ENCODE measurements at places on chromosomes 11 and 22. TPM values are rescaled to one million over a fixed set of nuclear protein-coding genes. Genes with fewer than 3 reads are reported as not detected.

Gene HBG1
- total RNA-seq, result not detected

Gene OR52M1
- not detected for total RNA-seq

Gene OR52B2
- total RNA-seq, result not detected

Gene MN1
- 16.2 TPM for total RNA-seq

Gene MUC5AC
- under 0.01 TPM for total RNA-seq

Gene OR5A1
- not detected for total RNA-seq

DNA sequence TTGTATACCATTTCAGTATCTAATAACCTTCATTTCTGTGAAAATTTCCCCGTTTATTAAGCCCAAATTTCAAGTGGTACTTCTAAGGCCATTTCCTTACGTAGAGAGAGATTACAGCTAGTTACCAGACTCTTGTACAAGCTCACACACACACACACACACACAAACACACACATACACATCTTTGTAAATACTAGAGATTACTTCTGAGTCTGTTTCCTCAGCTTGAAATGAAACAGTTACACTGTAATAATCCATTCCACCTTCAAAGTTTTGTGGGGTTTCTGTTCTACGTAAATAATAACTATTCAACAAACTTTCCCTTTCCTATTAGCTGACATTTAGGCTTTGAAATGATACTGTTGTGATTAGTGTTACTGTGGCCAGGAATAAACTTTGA is 6.2 kb downstream of the POGLUT3 start:
- H3K4me3 ChIP-seq, result no peak overlapping the region
- no peaks in the 10 kb centered on the region for H3K27me3 ChIP-seq
- H3K27ac ChIP-seq, result no peak overlapping the region
- no peak for DNase-seq

DNA sequence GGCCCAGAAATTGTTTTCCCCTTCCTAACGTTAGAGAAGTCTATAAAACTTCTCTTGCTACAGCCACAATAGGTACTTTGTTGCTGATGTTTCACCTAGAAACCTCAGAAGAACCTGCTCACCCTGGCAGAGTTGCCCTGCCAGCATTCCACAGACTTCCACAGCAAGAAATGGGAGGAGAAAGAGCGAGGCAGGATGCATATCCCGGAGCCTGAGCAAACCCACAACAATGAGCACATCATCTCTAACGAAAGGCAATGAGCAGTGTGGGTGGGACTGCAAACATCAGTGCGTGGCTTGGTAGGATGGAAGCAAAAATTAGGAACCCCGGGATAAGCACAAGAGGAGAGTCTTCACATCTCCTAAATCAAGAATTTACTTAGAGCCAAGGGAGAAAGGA is 892.3 kb downstream of the OPCML start:
- no peak overlapping the region for H3K4me3 ChIP-seq
- no peaks in the 10 kb centered on the region for H3K4me1 ChIP-seq
- H3K27ac ChIP-seq, result no peak overlapping the region
- H3K27me3 ChIP-seq, result no peaks in the 10 kb centered on the region
- H3K36me3 ChIP-seq, result no peaks in the 10 kb centered on the region
- peak; percentile 75 for DNase-seq

DNA sequence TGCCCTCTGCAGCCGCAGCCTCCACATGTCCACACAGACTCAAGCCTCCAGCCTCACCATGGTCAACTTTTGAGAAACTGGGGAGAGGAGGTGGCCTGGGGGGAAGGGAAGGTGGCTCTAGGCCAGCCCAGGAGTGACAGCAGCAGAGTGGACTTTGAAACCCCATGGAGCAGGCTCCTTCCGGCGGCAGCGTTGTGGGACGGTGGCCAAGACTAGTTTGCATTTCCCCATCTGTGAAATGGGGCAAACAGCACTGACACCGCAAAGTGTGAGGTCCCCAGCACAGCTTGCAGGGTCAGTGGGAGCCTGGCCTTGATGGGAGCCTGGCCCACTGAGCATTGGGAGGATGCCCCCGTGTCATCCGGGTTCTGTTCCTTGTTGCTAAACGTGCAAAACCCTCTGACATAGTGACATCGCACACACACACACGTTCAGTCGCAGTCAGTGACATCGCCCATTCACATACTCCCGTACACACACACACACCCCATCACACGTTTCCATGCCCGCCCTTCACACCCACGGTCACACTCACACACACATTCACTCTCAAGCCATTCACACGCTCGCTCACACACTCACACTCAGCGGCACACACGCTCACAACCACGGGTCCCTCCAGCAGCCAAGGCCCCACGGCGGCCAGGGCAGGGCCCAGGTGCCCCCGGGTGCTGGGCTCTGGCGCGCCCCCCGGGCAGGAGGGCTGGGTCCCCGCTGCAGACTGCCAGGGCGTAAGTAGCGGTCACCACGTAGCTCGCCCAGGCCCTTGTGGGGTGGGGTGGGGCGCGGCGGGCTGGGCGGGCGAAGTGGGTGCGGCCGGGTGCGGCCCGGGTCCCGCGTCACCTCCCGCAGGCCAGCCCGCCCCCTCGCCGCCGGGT is 585 bp downstream of the CYB5R3 start:
- no peak for DNase-seq
- peak overlapping the region; percentile 98 for H3K27ac ChIP-seq
- H3K36me3 ChIP-seq, result no peaks in the 10 kb centered on the region
- H3K4me3 ChIP-seq, result peak overlapping the region; percentile 89
- H3K4me1 ChIP-seq, result peaks cover 58% of the 10 kb centered on the region

DNA sequence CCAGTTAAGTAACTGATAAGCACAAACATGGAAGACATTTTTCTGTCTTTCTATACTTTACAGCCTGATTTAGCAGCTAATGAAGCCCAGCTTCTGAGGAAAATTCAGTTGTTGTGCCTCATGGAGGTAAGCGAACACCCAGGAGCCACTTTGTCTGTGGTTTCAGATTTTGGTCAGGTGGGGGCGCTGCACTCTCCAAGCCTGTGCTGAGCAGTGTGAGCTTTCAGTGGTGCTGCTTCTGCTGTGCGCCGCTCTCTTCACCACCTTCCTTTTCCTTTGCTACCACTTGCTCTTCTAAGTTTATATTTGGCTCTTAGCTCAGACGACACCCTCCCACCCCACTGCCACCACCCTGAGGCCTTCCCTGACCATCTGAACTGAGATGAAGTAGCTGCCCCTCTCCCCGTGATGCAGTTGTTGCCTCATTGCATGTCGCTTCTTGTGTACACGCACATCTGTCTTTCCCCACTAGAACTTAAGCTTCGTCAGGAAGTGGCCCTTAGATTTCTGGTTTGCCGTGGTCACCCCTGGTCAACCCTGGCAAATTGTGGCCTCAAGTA is 14.0 kb downstream of the PSMD13 start:
- peak overlapping the region; percentile 11 for H3K27ac ChIP-seq
- no peak overlapping the region for H3K4me3 ChIP-seq
- H3K4me1 ChIP-seq, result no peaks in the 10 kb centered on the region
- no peaks in the 10 kb centered on the region for H3K27me3 ChIP-seq
- DNase-seq, result no peak

DNA sequence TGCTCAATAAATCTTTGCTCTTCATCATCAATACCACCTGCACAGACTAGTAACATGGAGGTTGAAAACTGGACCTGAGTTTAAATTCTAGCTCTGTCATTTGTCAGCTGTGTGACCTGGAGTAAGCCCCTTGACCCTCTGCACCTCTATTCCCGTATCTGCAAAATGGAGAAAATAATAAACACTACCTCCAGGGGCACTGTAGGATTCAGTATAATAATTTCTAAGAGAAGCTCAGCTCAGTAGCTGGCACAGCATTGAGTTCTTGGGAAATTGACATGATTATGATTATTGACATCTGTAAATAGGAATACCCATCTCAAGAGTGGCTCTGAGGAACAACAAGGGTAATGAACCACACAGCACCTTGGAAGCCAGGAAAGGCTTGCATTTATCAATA is 78.4 kb downstream of the MN1 start:
- peaks cover 32% of the 10 kb centered on the region for H3K4me1 ChIP-seq
- no peaks in the 10 kb centered on the region for H3K36me3 ChIP-seq
- no peak overlapping the region for H3K27ac ChIP-seq

- H3K36me3 ChIP-seq, result peaks cover 52% of the 10 kb centered on the region
- no peak for DNase-seq
- no peak overlapping the region for H3K4me3 ChIP-seq
- no peaks in the 10 kb centered on the region for H3K27me3 ChIP-seq
These were observed 222.0 kb downstream of the DBX1 start for GRCh38 chr11:19938169-19938856.

DNA sequence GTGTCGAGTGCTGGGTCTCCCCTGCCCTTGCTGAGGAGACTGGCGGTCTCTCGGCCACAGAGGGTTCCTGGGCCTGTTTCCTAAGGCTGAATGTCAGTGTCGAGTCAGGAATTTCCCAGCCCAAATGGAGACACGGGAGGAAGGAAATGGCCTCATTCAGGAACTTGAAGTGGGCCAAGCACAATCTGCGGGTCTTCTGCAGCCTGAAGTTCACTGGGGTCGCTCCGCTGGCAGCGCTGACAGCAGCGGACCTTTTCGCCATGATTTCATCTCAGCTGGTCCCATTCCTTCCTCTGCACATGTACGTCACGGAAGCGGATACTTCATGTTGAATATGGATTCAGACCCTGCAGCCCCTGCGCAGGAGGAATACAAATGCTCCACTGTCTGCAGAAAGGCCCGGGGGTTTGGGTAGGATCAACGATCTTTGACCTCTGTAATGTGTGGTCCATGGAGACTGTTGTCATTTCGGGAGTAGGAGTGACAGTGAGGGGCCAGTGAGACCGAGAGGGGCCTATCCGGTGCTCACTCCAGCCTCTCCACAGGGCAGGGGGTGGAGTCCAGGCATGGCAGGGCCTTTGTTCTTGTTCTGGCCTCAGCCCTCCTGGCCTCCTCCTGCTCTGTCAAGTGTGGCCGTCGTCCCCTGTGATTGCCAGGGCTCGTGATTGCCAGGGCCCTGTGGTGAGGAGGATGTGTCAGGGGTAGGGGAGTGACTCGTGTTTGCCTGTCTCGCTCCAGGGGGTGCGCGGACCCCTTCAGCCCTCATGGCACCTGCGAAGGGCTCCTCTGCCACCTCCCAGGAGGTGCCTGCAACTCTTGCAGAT is 402.3 kb downstream of the TBC1D22A start:
- H3K27ac ChIP-seq, result no peak overlapping the region
- H3K27me3 ChIP-seq, result no peaks in the 10 kb centered on the region
- peaks cover 17% of the 10 kb centered on the region for H3K36me3 ChIP-seq
- H3K4me1 ChIP-seq, result peaks cover 3% of the 10 kb centered on the region
- H3K4me3 ChIP-seq, result no peak overlapping the region

DNA sequence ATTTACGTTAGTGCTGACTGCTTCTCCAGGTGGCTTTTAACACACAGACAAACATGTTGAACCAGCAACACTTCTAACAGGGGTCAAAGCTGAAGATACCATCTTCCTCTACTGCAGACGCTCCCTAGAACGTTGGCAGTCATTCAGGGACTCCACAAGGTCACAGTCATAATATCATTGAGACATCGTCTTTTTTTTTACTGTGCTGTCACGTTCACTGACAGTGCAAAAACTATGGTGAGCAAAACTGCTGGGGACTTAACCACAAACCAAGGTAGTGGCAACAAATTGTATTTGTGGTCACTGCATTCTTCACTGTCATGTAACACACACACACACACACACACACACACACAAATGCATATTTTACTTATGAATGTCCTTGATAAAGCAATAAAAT is 244.9 kb downstream of the CASP12 start:
- no peak overlapping the region for H3K27ac ChIP-seq
- H3K4me1 ChIP-seq, result no peaks in the 10 kb centered on the region
- peak overlapping the region; percentile 32 for H3K4me3 ChIP-seq
- no peak for DNase-seq
- H3K27me3 ChIP-seq, result no peaks in the 10 kb centered on the region
- no peaks in the 10 kb centered on the region for H3K36me3 ChIP-seq

- peaks cover 65% of the 10 kb centered on the region for H3K36me3 ChIP-seq
- H3K27ac ChIP-seq, result no peak overlapping the region
- no peak for DNase-seq
- no peak overlapping the region for H3K4me3 ChIP-seq
- H3K4me1 ChIP-seq, result peaks cover 25% of the 10 kb centered on the region
These were observed 21.5 kb upstream of the ACR start for GRCh38 chr22:50716290-50717024.

- no peak for DNase-seq
- H3K36me3 ChIP-seq, result no peaks in the 10 kb centered on the region
- H3K27ac ChIP-seq, result no peak overlapping the region
- peaks cover 39% of the 10 kb centered on the region for H3K4me1 ChIP-seq
These were observed 77.1 kb downstream of the TP53I11 start for GRCh38 chr11:44873537-44873936.

DNA sequence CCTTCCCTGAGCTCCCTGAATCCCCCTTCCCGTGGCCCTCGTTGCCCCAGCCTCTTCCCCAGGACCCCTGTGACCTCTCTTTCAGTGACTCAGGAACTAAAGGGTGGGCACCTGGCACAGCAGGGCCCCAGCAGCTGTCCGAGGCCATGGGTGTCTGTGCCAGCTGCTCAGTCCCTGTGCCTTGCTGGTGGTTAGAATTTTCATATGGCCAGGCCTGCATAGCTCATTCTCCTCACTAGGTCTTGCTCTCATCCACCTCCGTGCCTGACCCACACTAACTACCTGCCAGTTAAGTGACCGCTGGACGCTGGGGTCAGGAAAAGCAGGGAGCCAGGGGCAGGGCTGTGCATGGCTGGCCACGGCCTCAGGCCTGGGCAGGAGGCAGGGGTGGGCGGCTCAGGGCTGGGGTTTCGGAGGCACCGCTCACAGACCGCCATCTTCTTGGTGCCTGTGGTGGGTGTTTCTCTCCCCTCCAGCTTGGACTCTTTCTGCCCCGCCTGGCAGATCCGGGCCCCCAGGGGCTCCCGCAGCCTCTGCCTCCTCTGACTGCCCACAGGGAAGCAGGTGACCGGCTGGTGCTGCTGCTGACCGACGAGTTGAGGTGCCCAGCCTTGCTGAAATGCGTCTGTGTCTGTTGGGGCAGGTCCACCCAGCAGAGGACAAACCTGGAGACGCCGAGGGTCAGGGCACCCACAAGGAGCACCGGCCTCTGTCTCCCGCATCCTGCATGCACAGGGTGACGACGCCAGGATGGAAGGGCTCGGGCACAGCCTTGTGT is 20.3 kb downstream of the MRGPRD start:
- H3K4me1 ChIP-seq, result peaks cover 16% of the 10 kb centered on the region
- no peaks in the 10 kb centered on the region for H3K27me3 ChIP-seq
- no peaks in the 10 kb centered on the region for H3K36me3 ChIP-seq
- H3K27ac ChIP-seq, result no peak overlapping the region
- no peak for DNase-seq

DNA sequence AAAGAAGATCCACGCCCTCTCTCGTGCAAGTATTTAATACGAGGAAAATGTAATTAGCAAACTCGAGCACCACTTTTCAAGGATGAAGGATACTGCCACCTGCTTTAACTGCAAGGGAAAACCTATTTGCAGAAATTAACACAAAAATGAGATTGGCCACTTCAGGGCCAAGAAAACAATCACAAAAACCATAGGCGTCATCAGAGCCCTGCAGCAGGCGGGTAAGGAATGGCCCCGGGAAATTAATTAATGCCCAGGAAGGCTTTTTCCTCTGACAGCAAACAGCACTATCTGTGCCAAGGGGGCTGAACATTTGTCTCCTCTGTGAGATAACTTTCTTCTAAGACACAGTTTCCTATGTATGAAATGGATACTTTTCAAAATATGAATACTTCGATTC is 255.7 kb downstream of the CTTN start:
- no peak overlapping the region for H3K4me3 ChIP-seq
- H3K27ac ChIP-seq, result no peak overlapping the region
- no peaks in the 10 kb centered on the region for H3K27me3 ChIP-seq
- no peaks in the 10 kb centered on the region for H3K36me3 ChIP-seq
